ENCODE measurements at places on chromosomes 6 and 20.

GRCh38 chr6:7505189-7505699 is 36.2 kb upstream of the DSP start:
- DNase-seq: no peak

DNA sequence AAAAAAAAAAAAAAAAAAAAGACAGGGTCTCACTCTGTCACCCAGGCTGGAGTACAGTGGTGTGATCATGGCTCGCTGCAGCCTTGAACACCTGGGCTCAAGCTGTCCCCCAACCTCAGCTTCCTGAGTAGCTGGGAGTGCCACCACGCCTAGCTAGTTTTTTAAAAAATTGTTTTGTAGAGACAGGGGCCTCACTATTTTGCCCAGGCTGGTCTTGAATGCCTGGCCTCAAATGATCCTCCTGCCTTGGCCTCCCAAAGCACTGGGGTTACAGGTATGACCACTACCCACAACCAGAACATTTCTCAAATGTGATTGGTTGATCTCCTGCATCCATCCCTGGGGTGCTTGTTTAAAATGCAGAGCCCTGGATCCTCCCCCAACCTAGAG is 5.6 kb upstream of the RBCK1 start:
- DNase-seq: no peak

DNA sequence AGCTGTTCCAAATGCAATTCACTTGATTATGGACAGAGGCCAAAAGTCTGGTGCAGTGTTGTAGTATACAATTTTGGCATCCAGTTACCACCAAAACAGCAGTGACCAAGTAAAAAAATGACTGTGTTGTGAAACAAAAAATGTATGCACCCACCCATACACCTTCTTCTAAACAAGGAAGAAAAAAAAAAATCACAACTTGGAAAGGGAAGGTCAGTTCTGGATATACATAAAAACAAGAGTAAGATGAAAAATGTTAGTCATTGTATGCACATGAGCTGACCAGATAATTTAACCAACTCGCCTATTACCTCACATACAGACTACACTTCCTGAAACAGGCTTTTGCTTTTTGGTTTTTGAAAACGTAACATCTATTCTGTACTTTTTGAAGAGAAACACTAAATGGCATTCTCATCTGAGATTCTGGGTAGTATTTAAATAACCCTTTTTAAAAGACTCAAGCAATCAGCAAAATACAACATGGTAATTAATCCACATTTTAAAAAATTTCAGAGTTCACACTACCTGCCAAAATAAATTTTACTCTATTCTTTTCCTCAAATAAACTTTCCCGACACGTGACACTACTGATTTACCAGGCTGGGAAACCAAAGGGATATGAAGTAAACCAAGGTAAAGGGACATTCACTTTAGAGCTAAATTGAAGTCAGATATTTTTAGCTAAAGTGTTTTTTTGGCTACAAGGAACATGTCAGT is 141.6 kb upstream of the SHLD1 start:
- DNase-seq: no peak

GRCh38 chr6:9025228-9025627 is 589.9 kb upstream of the SLC35B3 start:
- no peak for DNase-seq

- DNase-seq: no peak
Observed at GRCh38 chr6:722608-723007, 29.7 kb upstream of the EXOC2 start.

- no peak for DNase-seq
Observed at GRCh38 chr20:41331731-41332130, 8.9 kb upstream of the LPIN3 start.

DNA sequence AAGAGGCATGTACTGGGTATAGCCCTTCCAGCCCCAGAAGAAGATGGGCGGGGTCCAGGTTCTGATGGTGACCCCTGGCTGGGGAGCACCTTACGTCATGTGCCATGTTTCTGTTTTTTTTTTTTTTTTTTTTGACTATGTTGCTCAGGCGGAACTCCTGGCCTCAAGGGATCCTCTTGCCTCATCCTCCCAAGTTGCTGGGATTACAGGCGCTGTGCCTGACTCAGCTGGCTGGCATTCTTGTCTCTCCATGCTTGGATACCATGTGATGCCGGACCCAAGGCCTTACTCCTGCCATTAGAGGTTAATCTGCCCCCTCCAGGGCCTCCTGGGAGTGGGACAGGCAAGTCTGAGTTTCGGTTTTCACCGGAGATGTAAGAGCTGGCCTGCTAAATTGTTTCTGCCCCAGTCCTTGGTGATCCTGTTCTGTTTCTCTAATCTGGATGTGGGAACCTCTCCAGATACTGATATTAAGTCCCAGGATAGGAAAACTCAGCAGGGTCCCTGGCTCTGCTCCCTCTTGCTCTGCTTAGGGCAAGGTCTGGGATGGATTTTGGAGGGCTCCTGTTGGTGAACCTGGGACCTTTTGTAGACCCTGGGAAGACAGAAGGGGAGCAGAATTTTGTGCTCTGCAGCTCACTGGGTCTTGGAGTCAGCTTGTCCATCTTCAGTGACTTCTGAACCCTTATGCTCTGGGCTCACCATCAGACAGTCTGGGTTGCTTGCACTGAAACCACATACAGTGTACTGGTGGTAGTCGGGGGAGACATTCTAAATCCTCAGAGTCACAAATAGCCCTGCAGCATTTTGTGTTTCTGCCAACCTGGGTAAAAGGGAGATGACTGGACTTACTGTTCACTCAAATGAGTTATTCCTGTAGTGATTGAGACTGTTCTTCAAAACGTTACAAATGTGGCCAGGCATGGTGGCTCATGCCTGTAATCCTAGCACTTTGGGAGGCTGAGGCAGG is 45.1 kb downstream of the PTK7 start:
- no peak for DNase-seq

DNA sequence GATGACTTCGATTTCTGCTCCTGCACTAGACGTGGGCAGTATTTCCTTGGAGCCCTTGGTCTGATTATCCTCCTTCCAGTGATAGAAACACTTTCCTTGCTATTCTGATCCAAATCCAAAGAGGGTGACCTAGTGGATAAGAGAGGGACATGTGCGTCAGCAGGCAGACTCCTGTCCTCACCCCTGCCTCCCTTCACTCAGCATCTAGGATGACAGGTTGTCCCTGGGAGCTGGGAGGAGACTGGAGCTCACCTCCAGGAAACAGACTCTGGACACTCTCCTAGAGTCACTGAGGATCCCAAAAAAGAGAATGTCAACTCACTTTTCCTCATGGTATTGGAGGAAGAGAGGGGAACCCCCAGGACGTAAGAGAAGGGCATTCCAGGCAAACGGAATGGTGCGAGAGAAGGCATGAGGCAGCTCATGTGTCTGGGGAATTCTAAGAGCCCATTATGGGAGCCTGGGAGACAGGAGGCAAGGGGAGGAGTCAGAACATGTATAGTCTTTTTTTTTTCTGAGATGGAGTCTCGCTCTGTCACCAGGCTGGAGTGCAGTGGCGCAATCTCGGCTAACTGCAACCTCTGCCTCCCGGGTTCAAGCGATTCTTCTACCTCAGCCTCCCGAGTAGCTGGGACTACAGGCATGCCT is 2.2 kb downstream of the C20orf173 start:
- no peak for DNase-seq

DNA sequence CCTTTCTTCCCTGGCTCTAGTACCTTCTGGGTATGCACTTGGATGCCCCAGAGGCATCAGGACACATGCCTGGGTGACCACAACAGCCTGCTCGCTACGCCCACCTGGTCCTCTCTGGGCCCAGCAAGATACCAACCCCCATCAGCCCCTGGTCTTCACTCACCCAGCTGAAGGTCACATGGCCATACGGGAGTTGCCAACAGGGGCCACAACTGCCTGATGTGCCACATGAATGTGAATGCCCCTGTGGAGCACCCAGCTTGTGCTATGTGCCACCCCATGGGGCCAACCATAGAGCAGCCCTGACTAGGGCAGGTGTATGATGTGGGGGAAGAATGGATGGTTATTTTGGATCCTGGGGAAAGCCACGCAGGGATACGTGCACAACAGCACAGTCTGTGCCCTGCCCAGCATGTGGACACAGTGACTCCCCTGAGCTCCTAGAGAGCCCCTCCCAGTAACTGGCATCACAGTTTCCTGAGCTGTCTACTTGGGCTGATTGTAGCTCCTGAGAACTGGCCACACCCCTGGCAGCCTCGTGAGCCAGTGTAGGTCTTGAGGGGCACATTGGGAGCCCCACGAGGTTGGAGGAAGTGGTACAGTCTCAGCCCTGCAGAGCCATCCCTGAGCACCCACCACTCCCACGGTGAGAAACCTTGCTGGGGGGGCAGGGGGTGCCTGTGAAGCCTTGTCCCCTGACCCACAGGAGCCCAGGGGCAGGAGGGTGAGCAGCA is 10.5 kb upstream of the PCMTD2 start:
- peak; percentile 35 for DNase-seq

- DNase-seq: no peak
Observed at GRCh38 chr6:97841763-97842162, 558.7 kb upstream of the MMS22L start.

- DNase-seq: no peak
Observed at GRCh38 chr6:108746836-108747575, 101.2 kb upstream of the ARMC2 start.

DNA sequence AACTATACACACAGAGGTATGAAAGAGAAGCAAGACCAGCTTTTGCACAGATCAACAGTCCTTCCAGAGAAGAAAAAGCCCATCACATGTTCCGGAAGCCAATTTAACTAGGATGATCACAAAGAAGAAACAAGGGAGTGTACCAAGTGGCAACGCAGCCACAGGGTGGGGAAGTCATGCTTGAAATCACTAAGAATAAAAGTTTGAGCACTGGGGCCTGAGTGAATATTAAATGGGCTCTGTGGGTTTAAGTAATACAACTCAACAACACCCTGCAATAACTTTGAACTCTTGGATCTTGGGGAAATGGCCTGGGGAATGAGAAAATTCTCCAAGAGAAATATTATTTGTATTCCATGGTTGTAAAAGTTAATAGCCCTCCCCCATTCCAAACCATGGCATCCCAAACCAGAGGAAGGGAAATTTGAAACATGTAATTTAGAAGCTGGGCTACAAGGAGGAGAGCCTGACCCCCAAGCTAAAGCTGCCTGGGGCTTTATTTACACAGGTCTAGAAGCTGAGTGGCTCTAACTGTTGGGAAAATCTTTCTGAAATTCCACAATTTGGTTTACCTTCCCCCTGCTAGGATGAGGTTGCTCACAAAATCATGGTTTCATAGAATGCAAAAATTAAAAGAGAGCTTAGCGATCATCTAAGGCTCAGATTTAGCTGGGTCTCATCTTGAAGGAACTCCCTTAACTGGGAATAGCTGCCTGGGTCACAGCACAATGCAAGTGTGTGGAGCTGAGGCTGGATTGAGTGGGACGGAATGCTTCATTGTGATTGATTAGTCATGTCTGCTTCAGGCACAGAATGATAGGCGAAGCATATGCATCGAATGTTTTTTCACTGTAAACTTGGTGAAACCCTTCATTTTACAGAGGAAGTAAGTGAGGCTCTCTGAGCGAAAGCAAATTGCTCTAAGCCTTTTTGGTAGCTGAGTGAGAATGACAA is 143.6 kb downstream of the BMP7 start:
- DNase-seq: no peak

DNA sequence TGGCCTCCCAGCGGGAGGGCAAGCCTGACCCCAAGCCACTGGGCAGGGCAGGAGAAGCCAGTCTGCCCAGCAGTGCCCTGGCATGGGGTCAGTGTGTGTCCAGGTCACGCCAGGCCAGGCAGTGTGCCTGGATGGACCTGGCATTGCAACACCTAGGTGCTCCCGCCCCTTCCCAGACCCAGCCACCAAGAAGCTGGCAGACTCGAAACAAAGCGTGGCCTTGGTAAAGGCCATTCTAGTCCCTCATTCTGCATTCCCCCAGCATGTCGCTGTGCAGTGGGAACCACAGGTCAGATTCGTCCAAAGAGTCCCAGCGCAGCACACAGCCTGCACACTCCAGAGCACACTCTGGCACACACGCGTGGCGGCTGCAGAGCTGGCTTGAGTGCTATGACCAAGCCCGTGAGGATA is 19.3 kb upstream of the APMAP start:
- no peak for DNase-seq

- DNase-seq: no peak
Observed at GRCh38 chr6:10951675-10952282, 64.9 kb downstream of the SYCP2L start.

DNA sequence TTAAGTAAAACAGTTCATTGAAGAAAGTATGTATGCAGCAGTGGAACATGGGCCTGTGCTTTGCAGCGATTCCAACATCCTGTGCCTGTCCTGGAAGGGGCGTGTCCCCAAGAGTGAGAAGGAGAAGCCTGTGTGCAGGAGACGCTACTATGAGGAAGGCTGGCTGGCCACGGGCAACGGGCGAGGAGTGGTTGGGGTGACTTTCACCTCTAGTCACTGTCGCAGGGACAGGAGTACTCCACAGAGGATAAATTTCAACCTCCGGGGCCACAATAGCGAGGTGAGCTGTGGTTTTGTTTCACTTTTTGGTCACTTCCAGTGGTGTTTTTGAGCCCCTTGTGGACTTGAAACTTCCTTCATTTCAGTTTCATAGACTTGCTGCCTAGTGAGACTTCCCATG is 1.7 kb downstream of the TULP4 start:
- no peak for DNase-seq

DNA sequence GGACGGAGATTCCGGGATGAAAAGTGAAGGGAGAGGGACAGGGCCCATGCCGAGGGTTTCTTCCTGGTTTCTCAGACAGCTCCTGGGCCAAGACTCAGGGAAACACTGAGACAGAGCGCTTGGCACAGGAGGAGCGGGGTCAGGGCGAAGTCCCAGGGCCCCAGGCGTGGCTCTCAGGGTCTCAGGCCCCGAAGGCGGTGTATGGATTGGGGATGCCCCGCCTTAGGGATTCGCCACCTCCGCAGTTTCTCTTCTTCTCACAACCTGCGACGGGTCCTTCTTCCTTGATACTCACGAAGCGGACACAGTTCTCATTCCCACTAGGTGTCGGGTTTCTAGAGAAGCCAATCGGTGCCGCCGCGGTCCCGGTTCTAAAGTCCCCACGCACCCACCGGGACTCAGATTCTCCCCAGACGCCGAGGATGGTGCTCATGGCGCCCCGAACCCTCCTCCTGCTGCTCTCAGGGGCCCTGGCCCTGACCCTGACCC is 55.0 kb upstream of the HLA-A start:
- peak; percentile 62 for DNase-seq

DNA sequence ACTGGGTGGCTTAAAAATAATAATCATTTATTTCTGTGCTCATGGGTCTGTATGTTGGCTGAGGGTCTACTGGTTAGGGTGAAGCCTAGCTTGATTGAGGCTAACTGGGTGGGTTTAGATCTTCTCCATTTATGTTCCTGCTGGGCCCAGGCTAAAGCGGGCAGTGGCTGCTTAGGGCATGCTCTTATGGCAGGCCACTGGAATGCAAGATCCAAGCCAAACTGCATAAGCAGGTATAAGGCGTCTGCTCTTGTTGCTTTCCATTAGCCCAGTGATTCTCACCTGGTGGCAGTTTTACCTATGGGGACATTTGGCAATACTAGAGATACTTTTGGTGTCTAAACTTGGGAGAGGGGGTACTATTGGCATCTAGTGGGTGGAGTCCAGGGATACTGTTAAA is 44.5 kb downstream of the QKI start:
- no peak for DNase-seq
